Stimulated activated CD8-positive, alpha-beta memory T cell treated with anti-CD3 and anti-CD28 coated beads, Interleukin-15, amount 100 ng/mL, for 48 hours (primary cell): ENCODE measurements at places on chromosomes 7 and 10.

DNA sequence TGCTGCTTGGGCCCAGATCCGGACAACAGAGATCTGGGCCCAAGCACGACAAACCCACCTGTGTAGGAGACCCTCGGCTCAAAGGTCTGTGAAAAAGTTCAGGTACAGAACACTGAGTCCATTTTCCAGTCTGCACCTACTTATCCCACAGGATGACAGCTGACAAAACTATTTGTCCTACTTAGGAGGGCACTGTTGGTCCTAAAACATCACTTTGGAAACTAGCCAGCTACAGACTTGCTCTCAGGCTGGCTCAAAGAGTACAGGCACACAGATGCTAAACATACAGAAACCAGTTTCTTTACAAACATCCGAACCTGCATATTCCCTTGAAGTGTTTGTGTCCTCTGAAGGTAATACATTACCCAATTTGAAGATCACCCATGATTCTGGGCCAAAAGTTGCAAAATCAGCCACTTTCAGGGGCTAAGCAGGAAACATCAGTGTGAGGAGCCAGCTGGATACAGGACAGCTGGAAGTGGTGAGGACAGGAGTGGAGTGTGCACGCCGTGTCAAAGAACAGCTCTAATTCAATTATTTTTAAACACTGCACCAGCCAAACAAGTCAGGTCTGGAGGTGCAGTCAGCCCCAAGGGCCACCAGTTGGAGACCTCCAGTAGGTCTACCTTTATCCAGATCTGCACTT lies 88.5 kb downstream of the NOC3L start:
- no peak for DNase-seq

DNA sequence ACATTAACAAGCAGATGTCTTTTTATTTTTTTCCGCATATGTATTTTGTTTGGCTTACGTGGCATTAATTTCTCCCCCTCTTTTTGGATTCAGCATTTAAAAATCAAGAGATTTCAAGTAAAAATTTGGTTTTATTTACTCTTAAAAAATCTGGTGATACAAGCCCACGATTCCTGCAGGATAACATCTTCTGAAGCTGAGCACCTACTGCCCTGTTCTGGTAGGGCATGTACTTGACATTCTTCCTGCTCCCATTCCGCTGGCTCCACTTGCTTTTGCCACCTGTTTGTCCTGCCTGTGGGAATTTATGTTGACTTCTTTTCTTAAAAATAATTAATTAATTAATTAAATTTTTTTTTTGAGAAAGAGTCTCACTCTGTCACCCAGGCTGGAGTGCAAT lies 105.2 kb upstream of the SLC25A13 start:
- no peak for DNase-seq

DNA sequence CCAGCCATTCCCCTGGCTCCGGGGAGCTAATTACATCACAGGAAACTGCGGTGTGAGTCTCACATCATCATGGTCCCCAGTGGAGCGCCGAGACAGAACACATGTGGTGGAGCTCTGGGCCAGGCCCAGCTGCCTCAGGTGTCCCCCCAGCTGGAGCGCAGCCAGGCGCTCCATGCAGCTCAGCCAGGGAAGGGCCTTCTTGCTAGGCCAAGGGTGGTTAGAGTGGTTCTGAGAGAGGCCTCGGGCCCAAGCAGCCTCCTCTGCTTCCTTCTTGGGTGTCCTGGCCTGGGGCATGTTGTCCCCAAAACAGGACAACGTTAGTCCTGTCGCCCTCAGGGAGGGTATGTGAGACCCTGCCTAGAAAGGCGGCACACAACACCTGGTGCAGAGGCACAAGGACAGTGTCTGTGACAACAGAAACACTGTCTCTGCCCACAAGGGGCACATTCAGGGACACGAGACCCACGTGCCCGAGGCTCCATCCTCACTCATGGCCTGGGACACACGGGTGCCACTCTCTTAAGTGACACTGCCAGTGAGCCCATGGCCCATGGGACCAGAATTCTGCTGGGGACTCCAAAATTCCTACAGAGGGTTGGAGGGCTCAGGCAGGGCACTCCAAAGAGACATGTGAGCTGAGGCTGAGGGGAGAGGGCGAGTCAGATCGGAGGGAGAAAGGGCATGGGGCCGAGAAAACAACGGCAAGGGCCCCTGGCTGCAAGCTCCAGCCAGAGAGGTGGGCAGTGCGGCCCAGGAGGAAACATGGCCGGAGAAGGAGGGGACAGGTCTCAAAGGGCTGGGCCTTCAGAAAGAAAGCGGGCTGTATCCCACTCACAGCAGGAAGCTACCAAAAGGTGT lies 37.0 kb upstream of the RET start:
- no peak for DNase-seq

DNA sequence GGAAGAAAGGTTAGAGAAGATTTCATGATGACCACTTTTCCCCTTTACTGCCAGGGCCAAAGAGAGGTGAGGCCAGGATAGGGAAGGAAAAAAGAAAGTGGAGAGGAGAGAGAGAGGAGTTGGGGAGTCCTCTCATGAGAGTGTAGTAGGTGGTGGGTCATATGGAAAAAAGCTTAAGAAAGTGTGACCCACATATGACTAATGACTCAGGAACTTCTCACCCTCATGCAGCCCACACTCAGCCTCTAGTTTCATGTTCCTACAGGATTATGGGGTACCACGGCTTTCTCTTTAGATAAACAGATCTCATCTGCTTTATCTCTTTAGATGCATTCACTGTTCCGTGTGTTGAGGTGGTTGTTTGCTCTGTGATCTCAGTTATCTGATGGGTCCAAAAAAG lies 462.5 kb upstream of the IGFBP3 start:
- DNase-seq, result no peak

DNA sequence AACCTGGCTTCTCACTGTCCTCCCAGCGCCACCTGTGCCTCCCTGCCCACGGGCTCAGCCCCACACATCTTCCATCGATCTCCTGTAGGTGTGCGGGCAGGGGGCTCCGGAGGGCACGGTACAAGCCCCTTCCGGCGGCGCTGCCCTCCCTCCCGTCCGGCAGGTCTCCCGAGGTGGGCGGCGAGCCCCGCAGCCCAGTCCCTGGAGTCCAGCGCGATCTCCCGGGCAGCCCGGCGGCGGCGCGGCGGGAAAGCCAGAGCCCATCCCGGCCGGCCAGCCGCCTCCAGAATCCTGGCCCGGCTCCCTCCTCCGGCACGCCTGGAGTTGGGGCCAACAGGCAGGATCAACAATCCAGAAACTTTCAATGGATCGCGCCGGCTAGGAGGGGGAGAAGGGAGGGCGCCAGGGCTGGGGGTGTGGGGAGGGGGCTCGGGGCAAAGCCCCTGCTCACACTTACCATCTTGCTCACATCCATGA lies 100.1 kb downstream of the HIP1 start:
- no peak for DNase-seq

- no peak for DNase-seq
These were observed 222.3 kb upstream of the ZNF32 start for GRCh38 chr10:43870968-43871439.

DNA sequence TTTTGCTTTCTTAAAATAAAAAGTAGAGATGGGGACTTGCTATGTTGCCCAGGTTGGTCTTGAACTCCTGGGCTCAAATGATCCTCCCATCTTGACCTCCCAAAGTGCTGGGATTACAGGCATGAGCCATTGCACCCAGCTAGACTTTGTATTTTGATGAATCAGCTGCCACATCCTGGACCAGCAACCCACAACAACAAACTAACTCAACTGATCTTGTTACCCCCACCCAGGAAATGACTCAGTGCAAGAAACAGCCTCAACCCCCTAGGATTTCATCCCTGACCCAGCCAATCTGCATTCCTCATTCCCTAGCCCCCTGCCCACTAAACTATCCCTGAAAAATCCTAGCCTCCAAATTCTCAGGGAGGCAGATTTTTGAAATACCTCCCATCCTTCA lies 123.8 kb downstream of the IPMK start:
- DNase-seq, result no peak

DNA sequence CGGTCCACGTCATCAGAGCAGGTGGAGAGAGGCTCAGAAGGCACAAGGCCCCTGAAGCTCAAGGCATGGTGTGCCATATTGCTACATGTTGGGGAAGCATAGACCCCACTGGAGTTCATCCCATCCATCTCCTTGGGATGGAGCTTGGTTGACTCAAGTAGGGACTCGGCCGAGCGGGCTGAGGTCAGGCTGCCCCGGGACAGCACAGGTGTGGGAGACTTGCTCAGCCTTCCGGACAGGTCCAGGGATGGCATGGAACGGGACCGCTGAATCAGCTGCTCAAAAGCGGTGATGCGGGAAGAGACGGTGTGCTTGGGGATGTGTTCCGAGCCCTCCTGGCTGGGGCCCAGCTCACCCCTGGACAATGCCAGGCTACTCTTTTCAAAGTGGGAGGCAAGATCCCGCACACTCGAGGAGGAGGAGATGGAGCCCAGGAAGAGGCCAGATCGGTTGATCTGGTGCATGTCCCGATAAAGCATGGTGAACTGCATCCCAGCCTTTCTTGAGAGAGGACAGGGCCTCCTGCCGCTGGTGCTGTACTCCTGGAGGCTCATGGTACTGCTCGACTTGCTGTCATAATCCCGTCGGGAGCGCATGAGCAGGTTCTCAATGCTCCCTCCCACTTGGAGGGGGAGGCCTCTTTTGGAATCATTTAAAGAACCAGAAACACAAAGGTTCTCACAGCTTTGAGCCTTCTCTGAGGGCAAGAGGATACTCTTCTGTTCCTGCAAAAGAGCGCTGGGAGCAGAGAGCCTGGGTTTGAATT lies 65.6 kb upstream of the PDLIM1 start:
- DNase-seq, result no peak

DNA sequence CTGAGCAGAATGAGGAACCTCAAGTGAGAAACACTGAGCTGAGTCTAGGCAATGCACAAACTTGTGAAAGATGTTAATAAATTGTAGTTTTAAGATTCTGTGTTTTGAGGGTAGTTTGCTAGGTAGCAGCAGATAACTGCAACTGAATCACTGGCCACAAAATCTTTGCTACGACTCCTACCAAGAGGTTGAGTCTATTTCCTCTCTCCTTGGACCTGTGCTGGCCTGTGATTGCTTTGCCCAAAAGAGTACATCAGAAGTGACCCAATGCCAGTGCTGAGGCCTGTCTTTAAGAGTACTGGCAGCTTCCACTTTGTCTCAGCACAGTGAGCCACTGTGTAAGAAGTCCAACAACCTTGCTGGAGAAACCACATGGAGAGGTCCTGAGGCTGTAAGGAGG lies 11.9 kb upstream of the TSPAN13 start:
- DNase-seq, result no peak

- no peak for DNase-seq
These were observed 39.6 kb downstream of the KCNH2 start for GRCh38 chr7:150938566-150938965.
